ENCODE measurements at places on chromosomes 1 and 21.

- DNase-seq: no peak
Observed at GRCh38 chr21:26136671-26137070, 33.9 kb downstream of the APP start.

DNA sequence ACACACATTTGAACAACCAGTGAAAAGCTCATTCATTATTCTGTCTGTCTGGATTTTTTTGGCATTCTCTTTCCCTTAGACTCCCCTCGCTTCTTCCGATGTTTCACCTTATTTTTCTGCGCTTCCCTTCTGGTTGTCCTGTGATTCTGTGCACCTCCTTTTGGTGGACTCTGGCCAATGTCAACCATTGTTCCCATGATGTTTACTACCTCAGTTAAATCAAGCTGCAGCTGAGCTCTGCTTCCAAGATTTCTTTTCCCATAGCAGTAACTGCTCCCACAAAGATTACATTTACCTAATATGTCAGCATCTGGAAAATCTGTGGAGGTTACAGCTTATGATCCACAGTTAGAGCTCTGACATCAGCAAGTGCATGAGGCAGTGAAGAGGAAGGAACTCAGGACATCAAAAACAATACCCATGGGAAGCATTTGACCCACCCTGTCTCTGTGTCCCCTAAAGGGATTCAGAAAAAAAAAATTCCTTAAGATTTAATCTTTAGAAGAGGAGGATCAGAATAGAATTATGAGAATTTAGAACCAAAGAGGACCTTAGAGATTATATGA, 69.9 kb upstream of the ADAMTS5 start:
- no peak for DNase-seq

GRCh38 chr1:42319128-42319851, 15.7 kb downstream of the FOXJ3 start:
- no peak for DNase-seq

- DNase-seq: no peak
Observed at GRCh38 chr1:167564612-167565270, 11.2 kb upstream of the CREG1 start.

- no peak for DNase-seq
Observed at GRCh38 chr1:3423896-3424611, 30.4 kb upstream of the ARHGEF16 start.

DNA sequence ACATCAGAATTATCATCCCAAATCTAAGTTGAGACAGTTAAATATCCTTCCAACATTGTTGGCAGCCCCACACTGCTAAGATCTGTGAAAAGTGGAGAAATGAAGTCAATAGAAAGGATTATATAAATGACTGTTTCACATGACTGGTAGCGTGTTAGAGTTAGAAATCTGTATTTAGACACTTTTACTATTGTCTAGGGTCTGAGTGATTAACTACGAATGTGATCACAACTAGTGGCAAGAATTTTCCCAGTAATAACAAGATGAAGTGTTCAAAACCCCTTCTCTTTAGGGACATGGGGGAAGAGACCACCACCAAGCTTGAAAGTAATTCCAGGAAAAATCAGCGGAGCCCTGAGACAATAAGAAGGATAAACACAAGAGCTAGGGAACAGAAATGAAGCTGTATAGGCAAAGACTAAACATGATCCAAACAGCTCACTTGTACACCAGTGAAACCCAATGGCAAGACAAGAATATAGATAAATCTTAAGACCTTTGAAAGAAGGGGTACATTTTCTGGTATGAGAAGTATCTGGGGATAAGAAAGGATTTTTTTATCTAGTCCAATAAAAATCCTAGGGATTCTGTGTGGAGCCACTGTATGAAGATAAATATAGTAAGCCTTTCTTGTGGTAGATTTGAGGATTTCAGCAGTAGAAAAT, 646.6 kb upstream of the USP24 start:
- no peak for DNase-seq

All from NCI-H345 (cell line).